ENCODE measurements at places on chromosomes 7 and 10.

DNA sequence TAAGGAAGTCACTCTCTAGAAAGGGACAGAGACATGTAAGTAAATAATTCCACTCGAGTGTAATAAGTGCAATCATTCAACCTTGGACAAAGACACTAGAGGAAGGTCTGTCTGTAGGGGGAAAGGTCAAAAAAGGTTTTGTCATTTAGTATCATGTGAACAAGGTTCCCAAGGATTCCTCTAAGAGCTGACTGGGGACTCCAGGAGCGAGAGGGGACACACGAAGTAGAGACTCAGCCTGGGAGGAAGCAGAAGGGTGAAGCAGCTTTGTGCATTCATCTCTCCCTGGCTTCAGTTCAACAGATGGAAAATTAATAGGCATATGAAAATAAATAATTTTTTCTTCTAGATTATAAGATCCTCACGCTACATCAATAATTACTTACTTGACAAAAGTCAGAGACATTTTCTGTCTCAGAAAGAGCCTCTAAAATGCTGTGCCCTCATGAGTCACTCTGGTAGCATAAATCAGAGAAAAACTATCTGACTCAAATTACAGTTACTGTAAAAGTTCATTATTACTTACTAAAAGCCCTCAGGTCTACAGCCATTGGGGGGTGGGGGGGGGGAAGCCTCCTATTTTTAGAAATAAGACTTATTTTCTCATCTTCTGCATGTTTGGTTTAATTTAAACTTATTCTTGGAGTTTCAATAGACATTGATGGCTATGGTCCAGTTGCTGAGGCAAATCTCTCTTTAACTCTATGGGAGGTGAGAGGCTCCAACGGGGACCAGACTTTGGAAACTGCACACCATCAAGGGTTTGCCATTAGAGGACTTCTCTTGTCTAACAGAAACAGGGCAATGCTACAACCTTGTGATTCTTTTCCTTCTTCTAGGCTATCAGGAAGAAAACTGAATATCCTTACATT, 275.1 kb upstream of the KLF14 start:
- no peak for DNase-seq

DNA sequence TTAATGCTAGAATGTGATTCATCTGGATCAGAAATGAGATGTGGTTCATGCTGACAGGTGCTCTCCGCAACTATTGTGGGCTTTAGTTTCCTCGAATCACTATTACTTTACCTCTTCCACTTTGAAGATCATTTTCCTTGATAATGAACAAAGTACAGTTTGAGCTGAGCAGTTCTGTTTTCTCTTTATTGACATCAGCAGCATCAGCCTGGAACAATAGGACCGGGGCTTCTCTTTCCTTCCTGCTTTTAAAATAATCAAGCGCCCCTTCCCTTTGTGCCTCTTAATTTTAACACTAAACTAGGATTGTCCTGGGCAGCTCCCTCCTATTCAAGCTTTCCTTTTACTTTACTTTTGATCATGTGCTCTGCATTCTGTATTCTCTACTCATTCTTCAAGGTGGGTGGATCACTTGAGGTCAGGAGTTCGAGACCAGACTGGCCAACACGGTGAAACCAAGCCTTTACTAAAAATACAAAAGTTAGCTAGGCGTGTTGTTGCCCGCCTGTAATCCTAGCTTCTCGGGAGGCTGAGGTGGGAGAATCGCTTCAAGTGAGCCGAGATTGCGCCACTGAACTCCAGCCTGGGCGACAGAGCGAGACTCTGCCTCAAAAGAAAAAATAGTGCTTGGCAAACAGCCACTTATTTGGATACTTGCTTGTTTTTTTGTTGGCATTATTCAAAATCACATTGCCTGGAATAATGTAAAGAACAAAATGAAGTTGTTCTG, 67.0 kb upstream of the RHEB start:
- DNase-seq: no peak

DNA sequence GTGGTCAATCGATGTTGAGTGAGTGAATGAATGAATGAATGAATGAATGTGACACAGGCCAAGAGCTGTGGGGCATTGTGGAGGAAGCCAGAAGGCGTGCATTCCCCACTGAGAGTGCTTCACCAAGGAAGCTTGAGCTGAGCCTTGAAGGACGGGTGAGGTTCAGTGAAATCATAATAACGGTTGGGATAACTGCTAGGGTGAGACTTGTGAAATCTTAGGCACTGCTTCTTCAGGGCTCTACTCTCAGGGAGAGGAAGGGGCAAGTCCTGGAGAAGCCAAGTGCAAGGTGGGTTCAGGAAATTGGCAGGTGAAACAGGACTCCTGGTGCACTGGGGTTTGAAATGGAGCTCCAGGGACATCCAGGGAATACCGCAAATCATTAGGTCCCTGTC, 23.7 kb upstream of the PRKAG2 start:
- DNase-seq: no peak

DNA sequence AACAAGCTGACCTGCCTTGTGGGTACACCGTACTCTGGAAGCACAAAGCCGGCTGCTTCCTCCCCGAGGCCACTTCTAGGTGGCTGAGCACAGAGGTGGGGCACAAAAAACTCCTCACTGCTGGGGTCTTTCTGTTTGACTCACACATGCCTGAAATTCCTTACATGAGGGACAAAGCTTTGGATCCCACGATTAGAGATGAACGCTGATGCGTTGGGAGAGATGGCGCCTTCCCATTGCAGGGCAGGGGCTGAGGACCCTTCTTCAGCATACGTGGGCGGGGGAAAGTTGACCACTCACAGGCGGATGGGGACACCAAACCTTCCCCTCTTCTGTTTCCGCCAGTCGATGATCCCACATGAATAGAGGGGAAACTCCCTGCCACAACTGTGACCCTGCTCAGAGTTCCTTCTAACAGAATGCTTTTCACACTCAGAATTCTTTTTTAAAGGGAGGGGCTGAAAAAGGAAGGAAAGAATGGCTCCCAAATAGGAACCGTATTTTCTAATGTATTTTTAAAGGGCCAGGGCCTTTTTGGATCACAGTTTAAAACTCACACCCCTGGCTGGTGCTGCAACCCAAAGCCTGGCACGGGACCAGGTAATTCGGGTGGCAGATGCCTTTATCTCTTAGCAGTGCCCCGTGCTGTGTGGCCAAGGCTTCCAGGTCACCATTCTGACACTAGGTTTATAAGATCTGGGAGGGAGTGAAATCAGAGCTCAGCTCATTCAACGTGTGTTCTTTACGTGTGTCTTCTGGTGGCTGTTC, 134.0 kb downstream of the PRKAG2 start:
- DNase-seq: no peak

GRCh38 chr10:113438652-113439051, 114.2 kb upstream of the HABP2 start:
- no peak for DNase-seq

- no peak for DNase-seq
Observed at GRCh38 chr7:84923348-84923747, 263.5 kb downstream of the SEMA3D start.

- DNase-seq: no peak
Observed at GRCh38 chr7:79810916-79811315, 323.7 kb upstream of the GNAI1 start.

DNA sequence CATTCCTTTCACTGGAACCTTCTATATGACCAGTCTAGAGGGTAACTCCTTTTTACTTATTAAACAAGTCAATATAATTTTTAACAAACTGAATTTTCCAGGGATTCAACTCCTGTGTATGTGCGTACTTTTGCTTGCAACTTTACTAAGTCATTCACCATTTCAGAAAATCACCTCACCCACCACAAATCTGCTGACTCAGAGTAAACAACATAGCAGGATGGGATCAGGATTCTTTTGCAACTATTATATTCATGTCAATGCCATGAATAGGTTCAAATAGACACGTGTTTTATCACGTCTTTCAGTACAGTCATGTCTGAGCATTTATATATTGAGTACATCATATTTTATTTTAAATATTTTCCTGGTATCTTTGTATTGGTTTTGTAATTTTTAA, 14.5 kb downstream of the CTTNBP2 start:
- DNase-seq: no peak

GRCh38 chr10:131994435-131994834, 12.7 kb upstream of the BNIP3 start:
- DNase-seq: no peak

- no peak for DNase-seq
Observed at GRCh38 chr7:137086896-137087295, 218.4 kb downstream of the CHRM2 start.

DNA sequence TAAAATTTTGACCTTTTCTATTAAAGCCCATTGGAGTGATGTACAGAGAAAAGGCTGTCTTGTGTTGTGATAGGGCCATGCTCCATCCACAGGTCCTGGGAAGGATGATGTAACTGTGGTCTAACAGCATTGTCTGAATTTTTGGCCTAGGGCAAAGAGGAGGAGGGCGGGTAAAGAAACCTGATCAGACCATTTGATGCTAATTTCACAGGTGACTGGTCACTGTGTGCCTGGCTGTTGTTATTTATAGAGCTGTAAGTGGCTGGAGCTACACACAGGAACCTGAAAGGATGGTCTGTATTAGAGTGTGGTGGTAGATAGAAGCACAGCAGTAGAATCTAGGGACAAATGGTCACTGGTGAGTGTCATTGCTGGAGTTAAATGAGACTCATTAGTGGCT, 182.1 kb downstream of the AUTS2 start:
- no peak for DNase-seq

DNA sequence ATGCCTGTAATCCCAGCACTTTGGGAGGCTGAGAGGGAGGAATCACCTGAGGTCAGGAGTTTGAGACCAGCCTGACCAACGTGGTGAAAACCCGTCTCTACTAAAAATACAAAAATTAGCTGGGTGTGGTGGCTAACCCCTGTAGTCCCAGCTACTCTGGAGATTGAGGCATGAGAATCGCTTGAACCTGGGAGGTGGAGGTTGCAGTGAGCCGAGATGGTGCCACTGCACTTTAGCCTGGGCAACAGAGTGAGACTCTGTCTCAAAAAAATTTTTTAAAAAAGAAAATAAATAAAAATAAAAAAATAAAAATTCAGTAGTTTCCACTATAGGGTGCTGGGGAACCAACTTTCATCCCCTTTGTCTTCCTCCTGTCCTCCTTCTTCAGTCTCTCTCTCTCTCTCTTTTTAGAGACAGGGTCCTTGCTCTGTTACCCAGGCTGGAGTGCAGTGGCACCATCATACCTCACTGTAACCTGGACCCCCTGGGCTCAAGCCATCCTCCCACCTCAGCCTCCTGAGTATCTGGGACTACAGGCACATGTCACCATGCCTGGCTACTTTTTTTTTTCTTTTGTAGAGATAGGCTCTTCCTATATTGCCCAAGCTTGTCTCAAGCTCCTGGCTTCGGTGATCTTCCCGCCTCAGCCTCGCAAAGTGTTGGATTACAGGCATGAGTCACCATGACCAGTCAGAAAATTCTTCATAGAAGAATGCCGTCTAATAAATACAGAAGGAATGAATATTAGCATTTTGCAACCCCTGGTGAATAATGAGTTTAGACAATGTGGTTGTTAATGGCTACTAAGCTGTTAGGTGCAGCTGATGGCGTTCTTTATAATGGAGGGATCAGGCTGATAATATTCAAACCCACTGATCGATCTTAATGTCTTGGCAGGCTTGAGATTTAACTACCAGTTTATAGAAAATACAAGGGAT, 20.6 kb downstream of the RBM20 start:
- no peak for DNase-seq

DNA sequence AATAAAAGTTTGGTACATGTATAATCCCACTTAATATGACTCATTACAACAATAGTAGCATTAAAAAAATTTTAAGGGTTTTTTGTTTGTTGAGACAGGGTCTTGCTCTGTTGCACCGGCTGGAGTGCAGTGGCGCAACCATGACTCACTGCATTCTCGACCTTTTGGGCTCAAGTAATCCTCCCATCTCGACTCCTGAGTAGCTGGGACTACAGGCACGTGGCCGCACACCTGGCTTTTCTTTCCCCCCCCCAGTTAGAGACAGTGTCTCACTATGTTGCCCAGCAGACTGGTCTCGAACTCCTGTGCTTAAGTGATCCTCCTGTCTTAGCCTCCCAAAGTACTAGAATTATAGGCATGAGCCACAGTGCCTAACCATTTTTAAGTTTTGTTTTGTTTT, 40.7 kb downstream of the KMT2C start:
- DNase-seq: no peak

DNA sequence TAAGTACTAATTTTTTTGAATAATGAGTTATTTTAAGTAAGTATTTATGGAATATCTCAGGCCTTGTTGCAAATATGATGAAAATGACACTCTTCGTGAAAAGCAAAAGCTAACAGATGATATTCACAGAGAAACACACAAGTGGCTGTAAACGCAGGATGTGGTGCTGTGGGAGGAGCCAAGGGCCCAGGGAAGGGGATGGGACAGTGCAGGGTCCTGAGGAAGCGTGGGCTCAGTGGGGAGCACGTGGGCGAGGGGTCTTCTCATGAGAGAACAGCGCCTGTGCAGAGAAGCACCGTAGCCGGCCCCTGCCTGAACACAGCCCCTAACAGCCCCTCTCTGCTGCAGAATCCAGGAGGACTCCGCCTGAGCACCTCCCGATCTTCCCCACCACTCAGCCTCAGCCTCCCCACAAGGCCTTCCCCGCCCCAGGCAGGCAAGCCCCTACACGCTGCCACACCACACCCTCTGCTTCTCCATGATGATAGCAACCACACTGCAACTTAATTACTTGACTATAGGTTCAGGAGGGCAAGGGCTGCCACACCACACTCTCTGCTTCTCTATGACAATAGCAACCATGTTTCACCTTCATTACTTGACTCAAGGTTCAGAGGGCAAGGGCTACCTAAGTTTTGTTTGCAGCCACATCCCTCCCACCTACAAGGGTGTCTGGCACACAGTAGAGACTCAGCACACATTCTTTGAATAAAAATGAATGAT, 152.6 kb upstream of the RNF32 start:
- peak; percentile 37 for DNase-seq

Measured in type B pancreatic cell (in vitro differentiated cells).